ENCODE measurements at places on chromosomes 4 and X.

GRCh38 chr4:96827086-96827485 is 987.2 kb downstream of the PDHA2 start:
- peak; percentile 37 for DNase-seq

GRCh38 chr4:39657465-39657864 is 18.8 kb upstream of the SMIM14 start:
- no peak for DNase-seq

DNA sequence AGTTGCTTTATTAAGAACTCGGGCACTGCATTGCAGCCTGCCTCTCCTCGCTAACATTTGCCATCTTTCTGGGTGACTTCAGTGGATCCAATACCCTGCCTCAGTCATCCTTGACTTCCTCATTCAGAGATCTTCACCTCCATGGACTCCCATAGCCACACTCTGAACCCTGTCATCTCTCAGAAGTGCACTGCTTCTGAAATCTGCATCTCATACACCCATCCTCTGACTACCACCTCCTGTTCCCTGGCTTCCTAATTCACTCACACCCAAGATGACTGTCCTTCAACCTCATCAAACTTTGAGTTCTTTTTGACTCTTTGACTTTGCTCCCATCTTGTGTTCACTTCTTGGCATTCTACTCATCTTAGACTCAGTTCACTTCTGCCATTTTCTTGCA is 25.3 kb upstream of the CYBB start:
- no peak for DNase-seq

DNA sequence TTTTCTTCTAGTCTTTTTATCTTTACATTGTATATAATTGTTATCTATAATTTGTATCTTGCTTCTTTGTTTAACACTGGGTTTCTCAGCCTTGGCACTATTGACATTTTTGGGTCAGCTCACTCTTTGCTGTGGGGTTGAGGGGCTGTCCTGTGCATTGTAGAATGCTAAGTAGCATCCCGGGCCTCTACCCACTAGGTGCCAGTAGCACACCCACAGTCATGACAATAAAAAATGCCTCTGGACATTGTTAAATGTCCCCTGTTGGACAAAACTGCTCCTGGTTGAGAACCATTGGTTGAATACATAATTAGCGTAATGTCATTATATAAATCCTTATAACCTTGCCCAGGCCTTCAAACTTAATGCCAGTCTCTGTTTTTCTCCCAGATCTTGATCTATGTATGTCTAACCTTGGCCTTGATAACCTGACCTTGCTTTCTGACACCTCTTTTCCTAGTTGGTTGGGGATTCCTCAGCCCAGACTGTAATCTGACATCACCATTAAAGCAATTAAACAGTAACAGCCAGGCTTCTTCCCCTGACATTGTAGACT is 46.1 kb downstream of the DCX start:
- DNase-seq = no peak

GRCh38 chr4:183563874-183564273 is 59.0 kb downstream of the ING2 start:
- DNase-seq = no peak

All from astrocyte of the cerebellum (primary cell).